Coronary artery (tissue), 2 donors: ENCODE measurements at places on chromosomes 4 and X.

DNA sequence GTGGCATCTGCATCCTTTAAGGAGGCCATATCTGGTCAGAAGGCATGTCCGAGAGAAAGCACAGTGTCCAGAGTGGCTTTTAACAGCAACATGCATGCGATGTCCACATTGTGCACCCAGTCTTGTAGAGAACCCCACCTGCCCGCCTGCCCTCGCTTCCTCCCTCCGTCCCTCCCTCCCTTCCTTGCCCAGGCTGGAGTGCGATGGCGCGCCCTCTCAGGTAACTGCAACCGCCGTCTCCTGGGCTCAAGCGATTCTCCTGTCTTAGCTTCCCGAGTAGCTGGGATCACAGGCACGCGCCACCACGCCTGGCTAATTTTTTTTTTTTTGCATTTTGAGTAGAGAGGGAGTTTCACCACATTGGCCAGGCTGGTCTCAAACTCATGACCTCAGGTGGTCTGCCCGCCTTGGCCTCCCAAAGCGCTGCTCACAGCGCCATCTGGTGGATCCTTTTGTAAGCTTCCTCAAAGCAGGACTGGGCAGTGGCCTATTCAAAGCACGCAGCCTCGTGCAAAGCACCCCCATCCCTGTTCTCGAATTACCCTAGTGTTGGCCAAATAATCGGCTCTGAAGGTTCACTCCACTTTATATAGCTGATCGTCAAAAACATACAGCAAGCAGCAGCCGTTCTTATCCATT is 15.0 kb downstream of the BRCC3 start:
- no peak for DNase-seq

DNA sequence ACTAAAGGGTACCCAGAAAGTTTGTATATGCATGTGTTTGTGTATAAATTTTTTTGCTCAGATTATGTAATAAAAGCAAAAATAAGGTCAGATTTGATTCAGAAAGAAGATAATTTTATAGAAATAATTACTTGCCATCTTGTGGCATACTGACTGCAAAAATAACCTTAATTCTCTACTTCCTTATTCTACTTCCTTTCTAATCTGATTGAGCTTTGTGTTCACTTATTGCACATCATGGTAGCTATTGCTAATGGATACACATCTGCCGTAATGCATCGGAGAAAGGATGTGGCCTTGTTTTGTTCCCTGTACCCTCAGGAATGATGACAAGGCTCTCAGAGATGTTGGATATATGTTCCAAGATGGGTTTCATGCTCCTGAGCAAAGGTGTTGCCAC is 10.5 kb upstream of the GNPDA2 start:
- no peak for DNase-seq

DNA sequence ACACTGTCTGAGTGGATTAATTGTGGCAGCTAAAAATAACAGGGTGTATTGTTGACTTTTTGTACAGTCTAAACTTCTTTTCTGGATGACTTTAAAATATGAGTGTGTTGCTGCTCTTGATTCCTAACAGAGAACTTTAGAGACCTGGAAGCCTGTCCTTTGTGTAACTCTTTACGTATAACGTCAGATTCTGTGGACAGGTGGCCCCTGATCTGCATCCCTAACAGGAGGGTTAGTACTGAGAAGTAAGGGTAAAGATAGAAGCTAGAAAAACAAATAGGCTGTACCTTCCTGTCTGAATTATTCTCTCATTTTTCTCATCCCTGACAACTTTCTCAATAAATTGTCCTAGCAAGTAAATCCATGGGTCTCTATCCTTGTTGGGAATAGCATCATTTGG is 105.7 kb upstream of the LIMCH1 start:
- no peak for DNase-seq

GRCh38 chr4:188109157-188109755 is at the start of gene TRIML2:
Gene TRIML2, minus strand, starts transcription at chr4:188109603. Its CDS starts 4,235 bp downstream, at chr4:188105368.
- no peak for DNase-seq

DNA sequence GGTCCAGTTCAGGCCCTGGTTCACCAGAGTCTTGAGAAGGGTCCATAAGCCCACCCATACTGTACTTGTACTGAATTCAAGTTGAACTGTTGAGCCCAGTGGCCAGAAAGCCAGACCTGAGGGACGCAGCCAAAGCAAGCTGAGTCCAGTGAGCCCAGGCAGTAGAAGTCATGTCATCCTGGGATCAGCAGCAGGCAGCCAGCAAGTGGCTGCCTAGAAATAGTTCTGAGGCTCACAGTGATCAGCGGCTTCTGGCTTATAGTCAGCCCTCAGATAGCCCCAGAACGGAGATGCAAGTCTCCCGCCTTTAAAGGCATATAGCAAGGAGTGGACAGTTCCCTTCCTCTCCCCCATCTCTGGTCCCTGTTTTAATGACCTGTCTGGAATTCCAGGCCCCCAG is 347.1 kb downstream of the FBXW7 start:
- DNase-seq = no peak

DNA sequence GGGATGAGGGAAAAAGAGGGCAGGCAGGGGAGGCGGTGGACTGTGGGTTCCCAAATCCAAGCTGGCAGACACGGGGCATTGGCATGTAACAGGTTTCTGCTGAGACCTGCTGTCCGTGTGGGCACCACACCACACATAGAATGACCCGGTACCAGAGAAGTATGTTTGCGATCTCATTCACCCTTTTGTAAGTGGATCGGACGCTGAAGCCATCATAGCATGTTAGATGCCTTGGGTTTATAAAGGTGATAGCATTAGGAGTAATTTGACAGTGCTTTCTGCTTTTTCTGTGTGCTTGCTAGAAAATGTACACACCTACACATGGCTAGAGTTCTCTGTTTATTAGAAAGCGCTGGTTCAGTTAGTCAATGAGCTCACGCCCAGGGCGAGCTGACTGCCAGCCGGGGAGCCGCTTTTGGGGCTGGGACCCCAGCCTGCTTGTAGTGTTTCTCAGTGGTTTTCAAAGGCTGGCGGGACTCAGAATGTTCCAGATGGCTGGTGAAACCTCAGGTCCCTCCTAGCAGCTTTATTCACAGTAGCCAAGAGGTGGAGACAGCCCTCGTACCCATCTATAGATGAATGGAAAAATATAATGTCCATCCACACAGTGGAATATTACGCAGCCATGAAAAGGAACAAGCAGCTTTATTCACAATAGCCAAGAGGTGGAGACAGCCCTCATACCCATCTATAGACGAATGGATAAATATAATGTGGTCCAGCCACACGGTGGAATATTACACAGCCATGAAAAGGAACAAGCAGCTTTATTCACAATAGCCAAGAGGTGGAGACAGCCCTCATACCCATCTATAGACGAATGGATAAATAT is 579 bp downstream of the IL3RA start:
- no peak for DNase-seq

- no peak for DNase-seq
Observed at GRCh38 chr4:115763051-115763450, 649.6 kb upstream of the NDST4 start.

GRCh38 chr4:145609481-145610427 is 9.4 kb upstream of the MMAA start:
- no peak for DNase-seq

- no peak for DNase-seq
Observed at GRCh38 chrX:139890991-139891700, 41.7 kb downstream of the ATP11C start.

- DNase-seq = no peak
Observed at GRCh38 chr4:30696191-30696590, 24.0 kb upstream of the PCDH7 start.

- no peak for DNase-seq
Observed at GRCh38 chrX:111013778-111014455, 82.1 kb upstream of the PAK3 start.

DNA sequence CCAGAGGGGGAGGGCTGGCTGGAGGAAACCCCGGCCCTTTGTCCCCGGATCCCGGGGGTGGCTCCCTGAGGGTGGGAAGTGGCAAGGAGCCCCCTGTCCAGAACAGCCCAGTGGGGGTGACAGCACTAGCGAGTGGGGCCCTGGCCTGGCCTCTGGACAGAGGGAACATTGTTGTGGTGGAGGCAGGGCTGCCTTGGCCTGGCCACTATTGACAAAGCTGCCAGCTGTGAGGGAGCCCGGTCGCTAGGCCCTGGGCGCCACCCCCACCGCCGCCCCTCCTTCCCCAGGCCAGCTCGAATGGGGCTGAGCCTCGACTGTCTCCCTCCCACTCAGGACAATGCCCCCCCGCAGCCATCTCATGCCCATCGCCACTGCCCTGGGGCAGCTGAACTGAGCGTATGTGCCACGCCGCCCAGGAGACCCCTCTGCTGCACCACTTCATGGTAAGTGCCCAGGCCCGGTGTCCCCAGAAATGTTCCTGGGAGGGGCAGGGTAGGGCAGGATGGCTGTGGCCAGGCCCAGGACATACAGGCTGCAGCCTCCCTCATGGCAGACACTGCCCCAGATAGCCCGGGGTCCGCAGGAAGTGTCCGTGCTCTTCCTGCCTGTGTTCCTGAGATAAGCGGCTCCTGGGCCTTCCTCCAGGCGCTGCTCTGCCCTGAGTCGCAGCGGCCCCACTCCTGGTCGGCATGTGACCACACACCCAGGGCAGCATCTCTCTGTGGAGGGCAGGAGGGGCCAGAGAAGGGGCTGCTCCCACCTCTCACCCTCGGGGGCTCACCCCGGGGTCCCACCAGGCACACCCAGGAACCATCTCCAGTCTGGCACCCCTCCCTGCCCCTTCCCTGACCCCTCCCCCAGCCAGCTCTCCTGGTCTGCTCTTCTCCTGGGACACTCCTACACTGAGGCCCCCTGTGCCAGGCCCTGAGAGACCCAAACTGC is 1.4 kb downstream of the PLXNB3 start:
- peak; percentile 72 for DNase-seq

- no peak for DNase-seq
Observed at GRCh38 chrX:69298466-69299140, 133.3 kb upstream of the PJA1 start.

DNA sequence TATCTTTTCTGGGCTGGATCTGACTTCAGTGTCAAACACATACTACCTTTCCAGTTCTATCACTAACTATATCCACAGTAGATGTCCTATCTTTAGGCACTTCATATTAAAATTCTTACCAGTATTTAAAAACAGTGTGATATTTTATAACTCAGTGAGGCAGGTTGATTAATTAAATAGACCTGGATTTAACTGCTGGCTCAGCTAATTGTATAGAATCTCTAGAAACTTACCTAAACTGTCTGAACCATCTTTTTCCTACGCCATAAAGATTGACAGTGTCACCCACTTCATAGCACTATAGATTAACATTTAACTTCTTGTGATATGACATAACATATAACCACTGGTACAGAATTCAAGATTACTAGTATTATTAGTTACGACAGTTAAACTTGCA is 935.3 kb downstream of the FAT4 start:
- no peak for DNase-seq

GRCh38 chrX:107207089-107207488 is 678 bp downstream of the DNAAF6 start:
- DNase-seq = no peak

- no peak for DNase-seq
Observed at GRCh38 chr4:152014280-152014679, 253.5 kb upstream of the GATB start.

GRCh38 chrX:25083661-25084060 is 67.9 kb upstream of the ARX start:
- no peak for DNase-seq

DNA sequence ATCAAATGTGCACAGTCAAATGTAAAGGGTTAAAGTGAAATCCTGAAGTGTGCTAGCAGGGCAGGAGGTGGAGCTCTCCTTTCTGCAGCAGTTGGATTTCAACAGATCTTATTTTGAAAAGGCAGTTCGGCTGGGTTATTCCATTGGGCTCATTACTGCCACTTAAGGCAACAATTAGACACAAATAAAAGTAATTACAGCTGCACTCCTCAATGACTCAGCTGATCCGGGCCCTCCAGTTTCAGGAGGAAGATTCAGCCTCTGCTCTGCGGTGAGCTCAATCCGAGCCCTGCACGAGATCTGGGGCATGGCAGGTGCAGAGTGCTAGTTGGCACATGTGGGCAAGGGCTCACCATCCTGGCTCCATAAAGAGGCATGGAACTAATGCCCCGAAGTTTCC is 85.4 kb downstream of the PHKA2 start:
- no peak for DNase-seq

GRCh38 chr4:46550471-46550870 is 160.5 kb upstream of the GABRA2 start:
- DNase-seq = no peak

DNA sequence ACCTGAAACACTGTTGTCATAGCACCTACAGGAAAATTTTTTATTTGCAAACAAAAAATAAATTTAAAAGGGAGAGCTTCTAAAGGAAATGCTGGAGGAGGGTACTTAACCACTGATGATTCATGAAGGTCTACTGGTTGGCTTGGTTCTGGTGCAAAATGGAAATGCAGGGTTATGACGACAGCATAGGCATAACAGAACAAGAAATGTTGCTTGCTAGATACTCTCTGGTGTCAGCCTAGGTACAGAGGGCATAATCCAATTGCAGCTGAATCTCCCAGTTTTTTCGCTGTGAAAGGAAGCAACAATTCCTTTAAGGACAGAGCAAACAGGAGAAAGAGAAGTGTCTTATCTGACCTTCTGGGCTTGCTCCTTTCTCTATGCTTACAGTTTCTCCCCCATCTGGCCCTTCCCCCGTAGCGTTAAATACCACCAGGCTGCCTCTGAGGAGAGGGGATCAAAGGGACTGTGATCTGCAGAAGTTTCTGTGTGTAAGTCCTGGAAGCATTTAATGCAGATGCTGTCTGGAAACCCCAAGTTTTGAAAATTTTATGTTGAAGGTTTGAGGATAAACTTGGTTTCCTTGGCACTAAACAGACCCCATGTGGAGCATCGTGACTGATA is 23.7 kb upstream of the CASK start:
- DNase-seq = no peak

- no peak for DNase-seq
Observed at GRCh38 chr4:122131562-122132157, 20.5 kb upstream of the BLTP1 start.

DNA sequence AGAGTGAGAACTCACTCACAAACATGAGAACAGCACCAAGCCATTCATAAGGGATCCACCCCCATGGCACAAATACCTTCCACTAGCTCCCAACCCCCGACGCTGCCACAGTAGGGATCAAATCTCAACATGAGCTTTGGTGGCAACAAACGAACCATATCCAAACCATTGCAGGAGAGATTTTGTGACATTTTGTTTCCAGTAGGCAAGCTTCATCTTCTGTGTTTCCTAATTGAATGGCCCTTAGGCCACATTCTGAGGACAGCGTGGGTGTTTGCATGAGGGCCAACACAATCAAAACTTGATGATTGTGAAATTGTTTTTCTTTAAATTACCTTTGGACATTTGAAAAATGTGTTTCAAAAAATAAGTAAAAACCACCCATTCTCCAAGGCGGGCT is 102.6 kb upstream of the LNX1 start:
- no peak for DNase-seq

DNA sequence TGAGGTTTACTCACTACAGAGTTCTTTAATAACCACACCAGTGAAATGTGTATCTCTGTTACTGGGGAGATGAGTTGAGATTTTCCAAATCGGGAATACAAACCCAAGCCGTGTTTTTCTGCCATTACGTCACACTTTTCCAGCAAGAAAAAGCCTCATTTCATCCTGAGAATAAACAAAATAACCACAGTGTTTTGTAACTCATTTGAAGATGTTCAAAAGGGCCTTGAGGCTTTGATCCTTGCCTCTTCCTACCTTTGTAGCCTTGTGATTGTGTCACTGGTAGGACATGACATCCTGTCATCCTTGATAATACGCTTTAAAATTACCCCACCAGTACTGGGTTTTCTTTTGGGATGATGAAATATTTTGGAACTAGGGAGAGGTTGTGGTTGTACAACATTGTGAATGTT is 2.9 kb downstream of the USP11 start:
- no peak for DNase-seq

- DNase-seq = no peak
Observed at GRCh38 chrX:13015536-13016236, 28.7 kb downstream of the FAM9C start.

- DNase-seq = peak; percentile 76
Observed at GRCh38 chrX:135974279-135974856, 580 bp upstream of the MMGT1 start.
